Activated CD4-positive, alpha-beta T cell treated with anti-CD3 and anti-CD28 coated beads for 1 hour (primary cell): ENCODE measurements at places on chromosomes 1 and 21.

DNA sequence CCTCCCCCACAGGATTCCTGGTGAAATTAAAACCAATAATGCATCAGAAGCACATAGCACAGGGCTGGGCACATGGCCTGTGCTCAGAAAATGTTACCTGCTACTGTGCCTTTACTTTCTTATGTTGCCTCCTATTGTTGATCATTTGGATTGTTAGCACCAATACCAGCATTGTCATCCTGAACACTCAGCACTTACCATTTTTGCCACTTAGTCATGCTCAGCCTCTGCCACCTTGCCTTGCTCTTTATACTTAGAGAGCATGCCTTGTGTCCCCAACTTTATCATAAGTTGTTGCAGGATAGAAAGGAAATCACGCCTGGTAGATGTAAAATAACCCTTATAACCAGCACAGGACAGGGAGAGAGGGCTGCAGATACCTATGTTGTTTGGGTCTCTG is 361.0 kb upstream of the RUNX1 start:
- no peak for DNase-seq

GRCh38 chr1:14611792-14612191 is 13.3 kb downstream of the KAZN start:
- DNase-seq, result no peak

DNA sequence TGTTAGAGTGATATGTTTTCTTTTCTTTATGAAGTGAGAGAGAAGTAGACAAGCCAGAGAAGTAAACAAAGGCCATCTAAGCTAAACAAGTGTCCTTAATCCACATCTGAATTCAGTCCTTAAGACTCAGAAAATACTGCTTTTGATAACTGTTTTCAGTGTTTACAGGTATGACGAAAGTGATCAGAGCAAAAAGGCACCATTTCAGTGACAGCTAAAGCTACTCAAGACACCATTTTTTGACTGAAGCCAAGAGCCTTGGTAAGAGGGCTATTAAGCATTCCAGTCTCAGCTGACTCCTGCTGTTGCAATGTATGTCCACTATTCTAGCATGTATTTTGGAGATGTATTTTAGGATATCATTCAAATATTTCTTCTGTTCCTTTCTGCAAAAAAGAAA is 4.1 kb downstream of the KMO start:
- DNase-seq, result no peak

DNA sequence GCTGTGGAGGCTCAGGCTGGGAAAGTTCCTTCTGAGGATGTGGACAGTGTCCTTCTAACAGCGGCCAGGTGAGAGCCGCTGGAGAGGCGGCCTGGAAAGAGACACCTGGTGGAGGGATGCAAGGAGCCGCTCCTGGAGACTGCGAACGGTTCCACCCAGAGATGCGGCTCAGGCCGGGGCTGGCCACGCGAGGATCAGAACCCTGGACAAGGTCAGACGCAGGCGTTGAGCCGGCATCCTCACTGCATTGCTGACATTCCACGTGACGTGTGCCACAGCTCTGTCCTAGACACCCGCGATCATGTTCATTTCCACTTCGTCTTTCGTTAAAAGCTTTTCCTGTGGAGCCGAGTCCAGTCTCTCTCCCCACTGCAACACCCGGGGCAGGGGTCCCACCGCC is 28.8 kb downstream of the CFAP74 start:
- DNase-seq, result no peak

GRCh38 chr1:204941421-204942338 is 71.0 kb downstream of the NFASC start:
- DNase-seq, result peak; percentile 11

- no peak for DNase-seq
Observed at GRCh38 chr1:202837746-202838262, 27.1 kb downstream of the PCAT6 start.

DNA sequence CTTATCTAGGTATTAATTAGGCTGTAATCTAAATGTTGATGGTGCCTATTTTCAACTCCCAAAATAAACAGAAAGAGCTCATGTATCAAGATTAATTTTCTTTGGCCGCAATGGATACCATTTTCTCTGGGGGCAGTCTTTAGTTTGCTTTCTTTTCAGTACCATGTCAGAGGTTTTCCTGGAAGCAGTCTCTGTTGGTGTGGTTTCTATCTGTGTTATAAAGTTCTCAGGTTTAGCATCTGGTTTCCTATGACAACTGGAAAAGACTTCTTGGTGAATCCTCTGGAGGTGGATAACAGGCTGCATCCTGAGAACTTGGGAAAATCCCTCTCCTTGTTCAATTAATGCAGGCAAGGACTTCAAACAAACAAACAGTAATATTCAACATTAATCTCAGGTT is 38.7 kb upstream of the BATF3 start:
- DNase-seq, result no peak

GRCh38 chr21:34613679-34614627 is 960 bp downstream of the RCAN1 start:
- no peak for DNase-seq

DNA sequence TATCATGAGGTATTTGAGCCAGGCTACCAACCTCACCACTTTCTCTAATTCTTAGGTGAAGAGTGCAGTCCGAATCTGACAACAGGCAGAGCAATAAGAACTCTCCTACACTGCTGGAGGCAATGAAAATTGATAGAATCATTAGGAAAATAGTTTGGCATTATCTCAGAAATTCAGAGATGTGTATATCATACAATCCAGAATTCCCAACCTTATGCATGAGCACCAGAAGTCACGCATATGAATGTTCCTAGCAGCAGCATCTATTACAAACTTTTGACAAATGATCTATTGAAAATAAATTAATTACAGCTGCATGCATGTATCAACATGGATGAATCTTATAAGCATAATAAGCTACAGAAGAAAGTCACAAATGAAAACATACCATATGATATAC is 176.9 kb upstream of the CAMK1G start:
- DNase-seq, result no peak

DNA sequence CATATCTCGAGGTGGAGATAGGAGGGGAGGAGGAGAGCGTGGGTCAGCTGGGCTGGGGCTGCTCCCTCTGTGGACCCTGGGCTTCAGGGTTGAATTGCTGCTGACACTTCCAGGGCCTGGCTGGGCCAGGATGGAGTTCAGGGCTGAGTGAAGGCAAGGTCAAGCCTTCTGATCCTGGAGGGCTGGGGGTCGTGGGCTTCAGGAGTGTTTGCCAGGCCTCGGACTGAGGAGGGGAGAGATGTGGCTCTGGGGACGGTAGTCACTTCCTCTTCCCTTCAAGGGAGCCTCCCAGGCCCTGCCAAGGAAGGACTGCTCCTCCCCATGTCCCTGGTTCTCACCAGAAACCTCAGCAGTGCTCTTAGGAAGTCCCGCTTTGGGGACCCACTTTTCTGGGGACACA is 12.1 kb upstream of the FAM131C start:
- no peak for DNase-seq

- no peak for DNase-seq
Observed at GRCh38 chr1:50492142-50492541, 68.9 kb upstream of the DMRTA2 start.

DNA sequence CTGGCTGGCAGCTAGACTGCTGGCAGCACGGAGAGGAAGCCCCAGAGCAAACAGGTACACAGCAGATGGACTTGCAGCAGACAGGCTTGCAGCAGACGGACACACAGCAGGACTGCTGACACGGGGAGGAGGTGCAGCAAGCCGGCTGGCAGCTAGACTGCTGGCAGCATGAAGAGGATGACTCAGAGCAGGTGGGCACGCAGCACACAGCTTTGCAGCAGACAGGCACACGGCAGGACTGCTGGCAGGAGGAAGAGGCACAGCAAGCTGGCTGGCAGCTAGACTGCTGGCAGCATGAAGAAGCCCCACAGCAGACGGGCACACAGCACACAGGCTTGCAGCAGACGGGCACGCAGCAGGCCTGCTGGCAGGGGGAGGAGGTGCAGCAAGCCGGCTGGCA is 498 bp downstream of the KRTAP10-2 start:
- no peak for DNase-seq

DNA sequence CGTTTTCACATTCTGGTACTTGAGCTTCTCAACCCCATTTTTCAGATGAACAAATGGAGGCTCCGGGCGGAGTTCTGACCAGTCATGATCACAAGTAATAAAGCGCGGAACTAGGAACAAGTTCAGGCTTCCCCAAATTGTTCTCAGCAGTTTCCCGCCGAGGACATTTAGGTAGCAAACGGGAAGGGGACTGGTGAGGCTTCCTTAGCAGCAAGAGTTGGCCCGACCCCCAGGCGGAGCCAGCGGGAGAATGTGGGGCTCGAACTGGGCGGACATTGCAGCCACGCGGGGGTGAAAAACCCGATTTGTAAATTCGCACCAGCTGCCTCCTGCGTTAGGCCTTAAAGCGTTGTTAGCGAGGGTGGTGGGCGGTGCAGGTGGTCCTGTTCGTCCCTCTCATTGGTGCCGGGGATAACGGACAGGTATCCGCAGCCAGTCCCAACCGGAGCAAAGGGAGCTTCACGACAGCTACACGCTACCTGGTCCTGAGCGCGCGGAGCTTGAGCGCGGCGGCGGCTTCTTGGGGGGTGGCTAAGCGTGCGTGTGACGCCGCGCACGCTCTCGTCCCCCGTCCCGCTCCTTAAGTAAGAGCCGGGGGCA is 15.3 kb downstream of the SEMA6C start:
- DNase-seq, result peak; percentile 72
